ENCODE measurements at places on chromosomes 1 and 21.

- no peak for DNase-seq
Measured at GRCh38 chr21:32602099-32602498, 10.1 kb downstream of the CFAP298 start.

- DNase-seq: no peak
Measured at GRCh38 chr1:223363057-223363855, 720 bp downstream of the SUSD4 start.

- no peak for DNase-seq
Measured at GRCh38 chr1:177629526-177629925, 340.3 kb downstream of the SEC16B start.

DNA sequence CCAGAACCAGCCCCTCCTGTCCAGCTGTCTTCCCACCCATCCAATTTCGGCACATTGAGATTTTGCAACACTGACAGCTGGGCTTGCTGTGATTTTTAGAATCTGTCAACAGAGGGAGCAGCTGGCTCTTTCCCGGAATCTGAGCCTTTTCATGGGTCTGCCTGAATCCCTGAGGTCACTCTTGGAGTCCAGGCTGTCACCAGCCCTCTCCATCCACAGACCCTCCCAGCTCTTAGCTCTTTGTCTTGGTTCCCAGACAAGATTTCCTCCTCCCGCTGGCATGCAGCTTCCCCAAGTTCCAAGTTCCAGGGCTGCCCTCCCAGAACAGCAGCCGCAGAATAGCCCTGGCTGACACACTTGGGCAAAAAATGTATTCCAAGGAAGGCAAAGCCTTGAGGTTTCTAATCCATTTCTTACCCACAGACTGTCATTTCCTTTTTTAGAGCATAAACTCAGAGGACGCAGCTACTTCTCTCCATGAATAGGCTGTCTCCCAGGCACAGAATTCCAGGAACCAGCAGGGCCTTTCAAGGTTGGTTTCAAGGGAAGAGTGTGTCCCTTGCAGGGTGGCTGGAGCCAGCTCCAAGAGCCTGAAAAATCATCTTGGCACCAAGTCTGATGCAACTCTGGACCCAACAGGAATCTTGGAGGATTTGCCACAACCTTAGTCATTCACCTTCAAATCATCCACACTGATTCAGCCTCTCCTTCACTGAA lies 7.1 kb upstream of the TMEM61 start:
- DNase-seq: no peak

DNA sequence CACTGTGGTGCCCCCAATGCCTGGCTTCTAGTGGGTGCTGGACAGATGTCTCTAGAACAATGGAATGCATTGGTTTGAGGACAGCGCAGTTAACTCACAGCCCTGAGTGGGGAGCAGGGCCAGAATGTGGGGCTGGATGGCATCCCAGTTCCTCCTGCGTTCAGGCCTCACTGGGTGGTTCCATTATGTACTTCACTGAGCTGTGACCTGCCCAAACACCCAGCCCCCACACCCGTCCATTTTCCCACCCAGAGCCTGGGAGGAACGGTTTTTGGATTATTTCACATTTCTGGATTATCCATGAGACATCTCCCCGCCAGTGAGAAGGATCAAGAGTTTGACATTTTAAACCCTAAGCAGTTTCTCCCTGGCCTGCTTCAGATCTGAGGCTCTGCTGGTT lies 55.3 kb upstream of the WASF2 start:
- DNase-seq: no peak

DNA sequence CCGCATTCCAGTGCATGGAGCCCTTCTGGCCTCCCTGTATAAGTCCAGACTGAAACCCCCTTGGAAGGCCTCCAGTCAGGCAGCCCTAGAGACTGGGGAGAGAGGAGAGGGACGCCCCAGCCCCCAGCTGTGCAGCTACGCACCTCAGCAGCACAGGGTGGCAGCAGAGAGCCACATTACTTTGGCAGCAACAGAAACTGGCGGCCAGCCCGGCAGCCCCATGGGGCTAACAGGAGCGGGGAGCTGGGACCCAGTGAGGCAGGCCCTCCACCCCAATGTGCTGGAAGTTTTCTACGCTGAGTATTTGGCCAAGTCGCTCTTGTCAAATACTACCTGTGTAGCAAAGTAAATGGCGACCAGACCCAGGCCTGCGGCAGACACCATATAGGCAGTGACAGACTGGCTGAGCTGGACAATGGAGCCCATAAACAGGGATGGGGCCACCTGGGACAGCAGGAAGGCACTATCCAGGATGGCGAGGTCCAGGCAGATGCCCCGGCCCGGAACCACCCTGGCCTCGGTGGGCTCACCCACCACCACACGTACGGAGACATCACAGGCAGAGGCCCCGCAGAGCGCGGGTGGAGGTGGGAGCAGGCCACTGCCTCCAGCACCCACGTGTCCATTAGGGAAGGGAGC lies 21.2 kb downstream of the SLC45A3 start:
- no peak for DNase-seq

DNA sequence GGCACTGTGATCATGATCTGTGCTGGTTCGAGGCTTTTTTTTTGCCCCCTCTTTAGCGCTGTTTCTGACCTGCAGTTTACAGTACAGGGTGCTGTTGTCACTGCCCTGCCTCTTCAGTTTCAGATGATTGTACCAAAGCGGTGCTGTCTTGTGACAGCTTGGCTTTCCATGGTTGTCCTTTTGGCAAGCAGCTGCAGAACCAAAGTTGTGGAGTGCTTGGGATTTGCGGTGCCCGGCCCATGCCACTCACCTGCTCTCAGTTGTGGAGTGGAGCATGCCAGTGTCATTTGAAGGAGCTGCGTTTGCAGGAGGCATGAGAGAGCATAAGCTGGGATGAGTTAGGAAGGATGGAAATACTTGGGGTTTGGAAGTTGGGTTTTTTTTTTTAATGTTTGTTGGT lies 48.4 kb downstream of the DOP1B start:
- DNase-seq: no peak

DNA sequence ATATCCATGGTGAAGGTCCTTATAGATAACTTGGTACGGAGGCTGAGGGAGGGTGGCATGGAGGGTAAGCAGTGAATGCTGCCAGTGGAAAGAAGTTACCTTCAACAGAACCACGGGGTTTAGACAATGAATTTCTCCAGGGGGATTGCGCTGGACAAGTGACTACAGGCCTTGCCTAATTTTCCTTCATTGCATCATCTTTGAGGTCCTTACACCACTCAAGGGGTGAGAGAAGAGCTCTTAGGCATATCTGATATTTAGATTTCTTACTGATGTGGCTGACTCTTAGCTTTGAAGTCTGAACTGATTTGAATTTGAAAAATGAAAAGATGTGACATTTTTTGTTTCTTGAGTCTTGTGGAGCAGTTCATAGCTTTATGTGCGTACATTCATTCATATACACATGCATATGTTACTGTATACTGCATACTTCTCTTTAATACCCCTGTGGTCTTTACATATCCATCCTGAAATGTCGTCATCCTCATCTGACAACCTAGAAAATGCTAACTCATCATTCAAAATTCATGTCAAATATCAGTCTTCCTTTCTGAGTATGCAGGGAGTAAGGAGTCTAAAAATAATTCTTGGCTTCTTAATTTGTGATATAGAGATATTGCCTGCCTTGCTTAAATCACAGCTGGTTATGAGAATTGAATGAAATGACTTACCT lies 63.6 kb downstream of the DNM3 start:
- DNase-seq: no peak

DNA sequence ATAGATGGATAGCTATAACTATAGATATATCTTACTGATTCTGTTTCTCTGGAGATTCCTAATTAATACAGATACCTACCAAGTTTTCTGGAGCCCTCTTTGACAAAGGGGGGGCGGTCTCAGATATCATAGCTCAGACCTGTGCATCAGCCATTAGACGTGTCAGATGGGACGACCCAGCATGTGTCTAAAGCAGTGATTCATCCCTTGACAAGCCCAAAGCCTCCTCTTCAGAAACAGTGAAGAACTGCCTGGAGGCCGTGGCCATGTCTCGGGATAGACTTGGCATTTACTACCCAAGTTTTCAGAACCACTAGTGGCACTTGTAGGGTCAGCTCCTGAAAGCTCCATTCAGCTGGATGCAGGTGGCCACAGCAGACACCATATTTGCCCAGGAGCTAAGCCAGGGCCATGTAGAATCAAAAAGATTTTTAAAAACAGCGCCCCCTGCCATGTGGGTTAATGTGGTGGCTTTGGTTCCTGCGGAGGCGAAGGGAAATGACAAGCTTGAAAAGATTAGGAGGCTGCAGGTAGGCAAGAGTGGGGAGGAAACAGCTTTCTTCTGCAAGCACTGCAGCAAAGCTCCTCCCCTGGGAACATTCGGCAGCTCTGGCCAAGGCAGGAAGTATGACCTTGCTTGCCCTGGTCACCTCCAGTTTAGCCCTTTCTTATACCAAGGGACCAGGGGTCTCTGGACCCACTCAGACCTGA lies 82.2 kb downstream of the FBXO2 start:
- DNase-seq: no peak

DNA sequence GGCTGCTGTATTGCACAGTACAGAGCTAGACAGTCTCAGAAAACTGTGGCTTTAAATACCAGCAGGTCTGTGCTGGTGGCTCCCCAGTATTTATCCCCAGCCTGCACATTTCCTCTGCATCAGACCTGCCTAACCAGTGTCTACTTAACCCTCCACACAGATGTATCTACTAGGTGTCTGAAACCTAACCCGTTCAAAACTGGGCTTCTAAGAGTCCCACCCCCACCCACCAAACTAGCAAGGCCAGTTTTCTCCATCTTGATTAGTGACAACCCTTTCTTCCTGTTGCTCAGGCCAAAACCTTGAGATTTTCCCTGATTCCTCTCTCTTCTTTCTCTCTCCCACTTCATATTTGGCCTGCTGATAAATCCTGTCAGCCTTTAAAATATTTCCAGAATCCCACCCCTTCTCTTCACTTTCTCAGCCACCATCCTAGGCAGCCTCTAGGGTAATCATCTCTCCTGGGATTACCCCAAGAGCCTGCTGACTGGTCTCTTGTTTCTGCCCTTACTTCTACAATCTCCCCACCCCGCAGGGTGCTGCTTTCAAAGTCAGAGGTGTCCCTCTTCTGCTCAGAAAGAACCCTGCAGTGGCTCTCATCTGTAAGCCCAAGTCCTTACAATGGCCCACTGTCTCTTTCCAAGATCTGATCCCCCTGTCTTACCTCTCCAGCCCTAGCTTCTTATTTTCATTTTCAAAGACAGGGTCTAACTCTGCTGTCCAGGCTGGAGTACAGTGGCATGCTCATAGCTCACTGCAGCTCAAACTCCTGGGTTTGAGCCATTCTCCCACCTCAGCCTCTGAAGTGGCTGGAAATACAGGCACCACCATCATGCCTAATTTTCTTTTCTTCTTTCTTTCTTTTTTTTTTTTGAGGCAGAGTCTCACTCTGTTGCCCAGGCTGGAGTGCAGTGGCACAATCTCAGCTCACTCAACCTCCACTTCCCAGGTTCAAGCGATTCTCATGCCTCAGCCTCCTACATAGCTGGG lies 45.2 kb downstream of the H3-3A start:
- no peak for DNase-seq

GRCh38 chr1:154404984-154405746 lies at the start of gene IL6R:
TSS of gene IL6R (plus strand) at chr1:154405343. CDS start at chr1:154405630, 287 bp downstream.
- DNase-seq: peak; percentile 53

DNA sequence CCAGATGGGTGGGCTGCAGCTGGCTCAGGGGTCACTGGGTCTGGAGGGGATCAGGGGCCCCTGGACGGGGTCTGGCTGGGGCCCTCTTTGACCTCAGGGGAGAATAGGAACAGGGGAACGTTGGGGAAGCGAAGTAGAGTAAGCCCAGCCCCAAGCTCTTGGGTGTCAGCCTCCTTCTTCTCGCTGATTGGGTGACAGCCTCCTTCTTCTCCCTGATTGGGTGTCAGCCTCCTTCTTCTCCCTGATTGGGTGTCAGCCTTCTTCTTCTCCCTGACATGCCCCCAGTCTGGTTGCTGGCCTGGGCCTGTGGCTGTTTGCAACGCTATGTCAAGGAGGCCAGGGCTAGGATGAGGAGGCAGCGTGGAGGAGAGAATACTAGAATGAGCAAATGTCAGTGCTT lies 76.7 kb upstream of the CASZ1 start:
- no peak for DNase-seq

- no peak for DNase-seq
Measured at GRCh38 chr1:227395426-227396028, 77.2 kb upstream of the CDC42BPA start.

DNA sequence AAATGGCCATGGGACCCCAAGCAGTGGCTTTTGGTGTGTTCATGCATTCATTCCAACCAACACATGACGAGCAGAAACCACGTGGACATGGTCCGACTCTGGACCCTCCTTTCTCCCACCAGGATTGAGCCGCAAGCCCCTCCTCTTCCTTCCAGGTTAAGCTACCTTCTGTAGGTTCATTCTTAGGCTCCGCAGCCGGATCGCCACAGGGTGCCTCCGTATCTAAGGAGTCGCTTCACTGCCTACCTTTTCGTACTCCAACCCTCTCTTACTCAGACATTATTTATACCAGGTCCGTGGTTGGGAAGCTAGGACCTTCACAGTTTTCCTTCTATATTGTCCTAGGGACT lies 63.6 kb downstream of the RHBG start:
- DNase-seq: no peak

DNA sequence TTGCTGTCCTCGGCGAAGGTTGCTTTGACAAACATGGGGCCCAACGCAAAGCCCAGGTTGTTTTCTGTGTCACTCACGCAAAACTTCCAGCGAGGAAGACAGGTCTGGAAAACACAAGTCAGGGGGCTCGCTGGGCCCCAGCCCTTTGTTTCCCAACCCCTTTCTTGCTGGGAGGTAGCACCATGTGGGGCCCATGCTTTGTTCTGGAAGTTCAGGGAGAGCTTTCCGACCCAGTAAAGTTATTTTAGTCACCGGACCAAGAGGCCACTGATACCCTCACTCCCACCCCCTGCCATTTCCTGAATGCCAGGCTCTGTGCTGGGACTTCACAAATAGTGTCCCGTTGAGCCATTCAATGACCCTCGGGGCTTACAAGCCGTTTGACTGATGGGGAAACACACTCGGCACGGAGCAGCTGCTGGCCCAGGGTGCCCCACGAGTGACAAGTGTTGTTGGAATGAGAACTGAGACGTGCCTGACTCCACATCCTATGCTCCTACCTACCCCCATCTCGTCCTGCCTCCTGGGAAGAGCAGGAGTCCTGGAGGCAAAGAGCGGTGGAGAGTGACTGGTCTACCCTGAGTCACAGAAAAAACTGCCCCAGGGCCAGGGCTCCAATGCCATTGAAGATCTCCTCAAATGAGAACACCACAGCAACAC lies 52.0 kb downstream of the ECE1 start:
- DNase-seq: no peak

DNA sequence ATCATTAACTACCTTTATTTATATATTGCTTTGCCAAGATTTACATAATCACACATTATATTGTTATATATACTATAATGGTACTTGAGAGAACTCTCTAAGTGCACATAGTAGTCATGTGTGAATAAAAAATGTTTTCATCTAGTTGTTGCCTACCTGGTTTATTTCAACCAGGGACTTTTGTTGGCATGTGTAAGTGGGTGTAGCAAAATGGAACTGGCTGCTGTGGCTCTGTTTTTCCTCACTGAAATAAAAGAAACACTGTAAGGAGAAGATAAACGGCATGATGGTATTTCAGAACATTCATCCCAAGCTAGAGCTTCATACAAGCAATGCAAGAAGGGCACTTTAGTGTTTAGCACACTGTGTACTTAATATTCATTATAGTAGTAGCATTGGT lies 14.9 kb downstream of the RBBP4 start:
- no peak for DNase-seq

GRCh38 chr21:33289199-33289819 lies 23.1 kb downstream of the IL10RB start:
- no peak for DNase-seq
